ENCODE measurements at places on chromosomes 11 and 22.

- no peak for DNase-seq
Observed at GRCh38 chr22:19525116-19525660, 978 bp upstream of the CLDN5 start.

DNA sequence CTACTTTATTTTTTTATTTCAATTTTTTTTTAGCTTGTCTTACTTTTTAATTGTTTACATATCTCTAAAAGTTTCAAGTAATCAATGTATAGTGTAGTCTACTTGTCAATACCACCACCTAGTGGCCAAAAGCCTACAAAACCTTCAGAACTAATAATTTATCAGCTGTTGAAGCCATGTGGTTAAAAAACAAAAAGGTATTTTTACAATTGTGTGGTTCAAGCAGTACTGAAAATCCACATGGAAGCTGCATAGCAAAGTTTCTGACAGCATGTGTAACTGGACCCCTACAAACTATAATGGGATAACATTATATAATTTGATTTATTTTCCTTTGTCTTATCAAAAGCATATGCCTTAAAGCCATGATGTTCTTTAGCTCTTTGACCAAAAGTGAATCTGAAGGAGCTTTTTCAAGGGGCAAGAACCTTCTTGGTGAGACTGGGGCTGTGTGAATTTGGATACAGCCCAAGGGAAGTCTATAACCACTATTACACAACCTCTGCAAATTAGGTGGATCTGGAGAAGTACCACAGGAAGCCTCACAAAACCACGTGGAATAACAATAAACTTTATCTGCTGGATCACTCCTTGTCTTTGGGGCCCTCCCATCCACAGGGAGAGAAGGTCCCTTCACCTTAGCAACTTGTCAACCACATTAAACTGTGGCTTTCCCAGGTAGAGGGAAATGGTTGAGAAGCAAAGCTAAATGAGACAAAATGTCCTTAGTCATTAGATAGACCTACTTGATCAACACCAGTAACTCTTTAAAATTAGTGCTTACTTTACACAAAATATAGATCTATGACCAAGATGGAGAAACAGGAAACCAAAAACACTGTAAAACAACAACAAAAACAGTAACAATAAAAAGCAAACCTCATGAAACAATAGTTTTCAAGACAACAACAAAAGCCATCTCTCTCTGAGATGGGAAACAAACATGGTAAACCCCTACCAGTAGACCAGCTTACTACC is 9.9 kb downstream of the NARS2 start:
- no peak for DNase-seq

DNA sequence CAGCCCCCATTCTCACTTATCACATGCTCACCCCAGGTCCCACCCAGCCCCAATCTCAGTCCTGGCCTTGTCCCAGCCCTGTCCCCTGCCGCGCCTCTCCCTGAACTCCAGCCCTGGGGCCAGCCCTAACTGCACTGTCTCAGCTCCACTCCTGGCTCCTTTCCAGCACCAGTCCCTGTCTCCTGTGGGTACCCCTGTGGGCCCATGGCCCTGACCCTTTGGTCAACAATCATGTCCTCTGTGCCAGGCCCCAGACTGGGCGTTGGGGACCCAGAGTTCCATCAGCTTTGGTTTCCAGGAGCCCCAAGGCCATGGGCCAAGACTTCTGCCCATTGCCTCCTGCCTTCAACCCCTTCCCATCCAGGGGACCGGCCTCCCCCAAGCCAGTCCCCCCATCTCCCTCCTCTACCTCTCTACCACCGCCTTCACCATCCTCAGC is 757 bp downstream of the SPI1 start:
- no peak for DNase-seq

DNA sequence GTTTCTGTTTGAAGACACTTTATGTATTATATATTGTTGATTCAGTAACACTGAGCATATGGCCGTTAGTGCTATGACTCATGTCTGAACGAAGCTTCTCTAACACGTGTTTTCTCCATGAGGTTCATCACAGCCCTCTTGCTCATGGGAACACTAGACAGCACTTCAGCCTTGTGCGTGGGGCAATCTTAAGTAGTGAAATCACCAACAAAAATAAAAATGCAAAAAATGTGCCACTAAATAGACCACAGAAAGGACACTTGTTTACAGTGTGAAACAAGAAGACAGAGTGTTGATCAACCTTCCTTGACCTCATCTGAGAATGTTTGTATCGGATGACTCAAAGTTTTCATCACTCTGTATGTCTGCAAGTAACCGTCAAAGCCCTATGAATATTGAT is 94.5 kb downstream of the FDX1 start:
- no peak for DNase-seq

DNA sequence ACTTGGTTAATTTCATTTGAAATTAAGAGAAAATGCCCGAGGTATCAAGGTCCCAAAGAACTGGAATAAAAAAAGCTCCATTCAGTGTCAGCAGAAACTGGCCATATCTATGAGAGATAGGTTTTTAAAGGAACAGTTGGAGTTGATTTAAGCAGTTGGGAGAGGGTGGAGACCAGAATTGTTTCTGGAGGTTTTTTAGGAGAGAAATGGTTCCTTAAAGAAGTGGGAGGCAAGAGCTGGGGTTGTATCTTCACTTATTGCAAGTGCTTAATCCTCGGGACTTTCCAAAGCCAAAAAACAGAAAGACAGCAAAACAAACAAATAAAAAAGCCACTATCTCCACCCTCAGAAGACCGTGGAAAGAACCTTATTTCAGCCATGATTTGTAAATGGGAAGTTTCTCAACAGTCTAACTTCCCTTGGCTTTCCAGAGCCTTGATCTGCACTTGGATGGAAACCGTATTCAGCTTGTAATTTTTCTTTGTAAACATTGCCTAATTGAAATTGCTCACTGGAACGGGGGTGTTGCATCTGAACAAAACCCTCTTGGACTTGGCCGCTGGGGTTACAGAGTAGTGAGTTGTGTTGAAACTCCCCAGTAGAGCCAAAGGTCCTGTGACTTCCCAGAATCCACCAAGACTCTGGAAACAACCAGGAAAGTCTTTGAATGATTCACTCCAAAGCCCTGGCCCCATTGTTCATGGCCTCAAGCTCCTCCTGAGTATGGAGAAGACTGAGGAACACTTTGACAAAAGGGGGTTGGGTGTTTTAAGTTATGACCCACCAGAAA is 115.6 kb downstream of the SLC1A2 start:
- no peak for DNase-seq

GRCh38 chr11:110986016-110986415 is 259.5 kb upstream of the POU2AF2 start:
- DNase-seq: no peak

DNA sequence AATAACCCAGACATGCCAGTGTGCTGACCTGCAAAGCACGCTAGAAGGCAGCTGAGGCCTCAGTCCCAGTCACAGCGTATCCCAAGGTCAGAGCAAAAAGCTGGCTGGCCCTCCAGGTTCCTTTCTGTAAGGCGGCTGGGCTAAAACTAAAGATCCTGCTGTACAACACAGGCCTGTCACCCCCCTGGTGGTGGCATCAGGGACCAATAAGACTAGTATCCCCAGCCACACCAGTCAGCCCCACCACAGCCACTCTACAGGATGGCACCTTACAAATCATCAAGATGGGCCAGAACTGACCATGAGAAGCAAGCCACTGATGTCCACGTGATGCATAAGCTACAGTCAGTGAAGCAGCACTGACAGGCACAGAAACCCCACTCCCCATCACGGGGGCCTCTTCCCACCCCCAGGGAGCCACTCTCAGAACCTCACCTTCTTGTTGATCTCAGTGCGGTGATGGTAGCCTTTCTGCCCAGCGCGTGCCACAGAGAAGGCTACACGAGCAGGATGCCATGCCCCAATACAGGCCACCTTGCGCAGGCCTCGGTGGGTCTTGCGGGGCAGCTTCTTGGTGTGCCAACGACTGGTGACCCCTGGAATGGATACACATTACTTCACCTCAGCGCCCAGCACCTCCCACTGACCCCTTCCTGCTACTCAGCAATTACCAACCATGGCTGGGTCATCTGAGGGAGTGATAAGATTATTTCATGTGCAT is 5.0 kb downstream of the RPL3 start:
- DNase-seq: no peak

GRCh38 chr11:26946257-26946716 is 47.6 kb upstream of the FIBIN start:
- DNase-seq: no peak

DNA sequence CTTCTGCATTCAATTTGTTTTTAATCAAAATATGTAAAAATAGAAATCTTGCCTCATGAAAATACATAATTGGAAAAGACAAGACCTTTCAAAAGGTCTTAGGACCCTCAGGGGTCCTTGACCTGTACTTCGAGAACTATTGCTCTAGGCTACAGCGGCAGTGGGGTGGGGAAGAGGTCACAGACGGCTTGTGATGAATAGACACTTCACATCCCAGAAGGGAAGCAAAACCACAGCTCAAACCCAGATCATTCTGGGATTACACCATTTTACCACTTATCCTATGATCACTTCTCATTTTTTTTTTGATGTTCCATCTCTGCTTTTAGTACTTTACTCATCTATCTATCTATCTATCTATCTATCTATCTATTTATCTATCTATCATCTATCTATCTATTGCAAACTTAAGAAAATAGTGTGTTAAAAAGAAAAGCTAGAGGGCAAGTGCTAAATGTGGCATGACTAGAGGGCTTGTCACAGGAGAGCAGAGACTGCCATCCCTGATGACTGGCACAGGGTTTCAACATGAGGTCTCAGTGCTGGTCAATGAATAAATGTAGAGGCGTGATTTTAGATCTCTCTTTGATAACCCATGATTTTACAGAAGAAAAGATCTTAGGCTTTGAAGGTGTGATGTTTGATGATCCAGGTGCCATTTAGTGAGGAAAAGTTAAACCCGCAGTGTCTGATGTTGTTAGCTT is 37.1 kb downstream of the RNF141 start:
- no peak for DNase-seq

Data from left renal cortex interstitium (tissue), 4 donors.